ENCODE measurements at places on chromosomes 13 and 19.

GRCh38 chr13:25232937-25233515 lies 54.3 kb downstream of the MTMR6 start:
- DNase-seq, result peak; percentile 57

- peak; percentile 98 for DNase-seq
Measured at GRCh38 chr19:10334588-10335351, 1.4 kb upstream of the RAVER1 start.

GRCh38 chr13:93797463-93797862 lies 570.9 kb downstream of the GPC6 start:
- DNase-seq, result no peak

DNA sequence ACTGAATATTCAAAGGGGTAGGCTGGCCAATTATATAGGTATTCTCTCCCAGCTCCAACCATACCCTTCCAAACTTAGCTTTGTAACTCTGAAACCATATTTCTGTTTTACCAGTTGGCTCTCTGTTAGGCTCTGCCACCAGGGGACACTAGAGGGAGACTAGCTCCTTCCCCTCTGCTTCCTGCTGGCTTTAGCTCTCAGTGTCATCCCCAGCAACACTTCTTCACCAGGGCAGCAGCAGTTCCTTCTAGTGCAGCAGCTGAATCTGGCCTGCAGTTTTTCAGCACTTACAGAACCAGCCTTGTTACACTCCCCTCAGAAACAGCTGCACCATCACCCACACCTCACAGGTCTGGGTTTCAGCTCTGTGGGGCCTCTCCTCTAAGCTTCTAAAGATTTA lies 51.0 kb upstream of the DOCK9 start:
- DNase-seq, result no peak

- DNase-seq, result no peak
Measured at GRCh38 chr19:38959618-38960017, 15.9 kb downstream of the FBXO17 start.

DNA sequence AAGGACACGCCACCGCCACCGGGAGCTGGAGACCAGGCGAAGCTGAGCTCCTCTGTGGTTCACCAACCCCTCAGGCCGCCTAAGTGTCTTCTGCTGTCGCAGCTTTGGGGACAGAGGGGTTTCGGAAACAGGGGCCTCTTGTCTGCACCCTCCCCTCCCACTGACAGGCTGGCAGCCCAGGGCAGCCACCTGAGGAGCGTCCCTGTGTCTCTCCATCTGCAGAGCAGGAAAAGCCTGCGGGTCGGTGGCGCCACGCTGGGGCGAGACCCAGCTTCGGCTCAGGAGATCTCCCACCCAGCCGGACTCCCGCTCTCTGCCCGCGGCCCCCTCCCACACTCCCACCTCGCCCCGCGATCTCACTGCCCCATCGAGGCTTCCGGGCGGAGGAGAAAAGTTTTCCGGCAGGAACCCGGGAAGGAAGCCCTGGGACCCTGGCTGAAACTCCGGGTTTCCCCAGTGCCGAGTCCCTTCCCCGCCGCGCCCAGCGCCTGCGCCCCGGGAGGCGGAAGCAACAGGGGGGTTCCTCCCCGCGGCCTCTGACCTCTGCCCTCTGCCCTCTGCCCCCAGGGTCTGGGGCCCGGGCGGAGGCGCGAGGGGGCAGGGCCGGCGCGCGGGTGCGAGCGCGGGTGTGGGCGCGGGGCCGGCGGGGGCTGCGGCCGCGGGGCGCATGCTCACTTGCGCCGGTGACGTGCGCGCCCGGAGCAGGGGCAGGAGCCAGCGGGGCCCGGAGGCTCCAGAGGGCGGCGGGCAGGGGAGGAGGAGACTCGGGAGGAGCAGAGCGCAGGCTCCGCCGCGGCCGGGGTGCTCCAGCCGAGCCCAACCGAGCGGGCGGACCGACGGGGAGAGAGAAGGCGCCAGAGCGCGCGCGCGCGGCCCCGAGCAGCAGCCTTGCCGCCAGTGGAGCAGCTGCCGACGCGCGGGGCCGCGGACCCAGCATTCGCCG lies at the start of gene ATP11A:
Gene ATP11A, plus strand, starts transcription at position 736 of the 943 bp plus-strand sequence. CDS start 379 bp downstream, outside the sequence.
- peak; percentile 96 for DNase-seq

GRCh38 chr13:79380997-79381396 lies 25.1 kb downstream of the RBM26 start:
- no peak for DNase-seq

- DNase-seq, result peak; percentile 69
Measured at GRCh38 chr13:59494560-59494970, 669.2 kb downstream of the DIAPH3 start.

GRCh38 chr19:12840091-12841079 lies 2.1 kb downstream of the MAST1 start:
- DNase-seq, result peak; percentile 74

DNA sequence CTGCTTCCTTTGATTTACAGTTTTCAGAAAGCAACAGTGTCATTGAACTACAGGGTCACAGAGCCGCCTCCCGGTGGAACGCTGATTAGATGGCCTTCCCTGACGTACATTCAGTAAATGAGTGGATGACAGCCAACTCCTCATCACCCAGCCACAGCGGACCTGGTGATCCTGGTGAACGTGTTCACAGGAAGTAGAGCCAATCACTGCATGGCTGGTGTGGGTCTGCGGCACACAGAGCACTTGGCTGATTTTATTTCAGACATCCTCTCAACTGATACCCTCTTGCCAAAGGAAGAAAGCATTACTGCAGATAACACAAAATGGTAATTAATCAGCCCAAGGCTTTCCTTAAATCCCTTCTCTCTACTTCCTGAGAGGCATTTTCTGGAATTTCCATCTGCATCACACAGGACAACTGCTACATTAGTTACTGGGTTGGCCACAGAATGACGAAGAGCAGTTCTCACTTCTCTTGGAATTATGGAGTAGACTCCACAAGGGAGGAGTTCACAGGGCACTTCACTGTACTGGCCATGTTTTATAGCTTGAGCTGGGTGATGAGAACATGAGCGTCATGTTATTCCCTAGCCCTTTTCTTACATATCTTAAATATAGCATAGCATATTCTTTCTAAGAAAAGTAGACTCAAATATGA lies 84.0 kb upstream of the SLC7A1 start:
- DNase-seq, result no peak

- no peak for DNase-seq
Measured at GRCh38 chr13:51325837-51326236, 13.7 kb upstream of the SERPINE3 start.

DNA sequence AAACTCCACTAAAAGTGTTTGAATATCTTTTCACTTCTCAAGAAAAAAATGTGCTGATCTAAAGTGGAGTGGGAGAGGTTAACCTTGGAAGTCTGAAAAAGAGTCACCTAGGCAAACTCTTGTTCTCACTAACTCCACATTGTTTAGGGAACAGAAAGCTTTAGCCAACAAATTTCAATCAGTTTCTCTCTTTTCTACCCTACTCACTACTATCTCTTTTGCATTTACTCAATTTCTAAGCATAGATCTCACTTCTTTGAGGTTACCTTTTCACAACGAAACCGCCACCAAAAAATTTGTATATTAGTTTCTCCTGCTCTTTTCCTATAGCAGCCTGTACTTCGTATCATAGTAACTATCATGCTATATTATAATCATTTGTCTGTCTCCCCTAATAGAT lies 6.3 kb downstream of the NHLRC3 start:
- no peak for DNase-seq

DNA sequence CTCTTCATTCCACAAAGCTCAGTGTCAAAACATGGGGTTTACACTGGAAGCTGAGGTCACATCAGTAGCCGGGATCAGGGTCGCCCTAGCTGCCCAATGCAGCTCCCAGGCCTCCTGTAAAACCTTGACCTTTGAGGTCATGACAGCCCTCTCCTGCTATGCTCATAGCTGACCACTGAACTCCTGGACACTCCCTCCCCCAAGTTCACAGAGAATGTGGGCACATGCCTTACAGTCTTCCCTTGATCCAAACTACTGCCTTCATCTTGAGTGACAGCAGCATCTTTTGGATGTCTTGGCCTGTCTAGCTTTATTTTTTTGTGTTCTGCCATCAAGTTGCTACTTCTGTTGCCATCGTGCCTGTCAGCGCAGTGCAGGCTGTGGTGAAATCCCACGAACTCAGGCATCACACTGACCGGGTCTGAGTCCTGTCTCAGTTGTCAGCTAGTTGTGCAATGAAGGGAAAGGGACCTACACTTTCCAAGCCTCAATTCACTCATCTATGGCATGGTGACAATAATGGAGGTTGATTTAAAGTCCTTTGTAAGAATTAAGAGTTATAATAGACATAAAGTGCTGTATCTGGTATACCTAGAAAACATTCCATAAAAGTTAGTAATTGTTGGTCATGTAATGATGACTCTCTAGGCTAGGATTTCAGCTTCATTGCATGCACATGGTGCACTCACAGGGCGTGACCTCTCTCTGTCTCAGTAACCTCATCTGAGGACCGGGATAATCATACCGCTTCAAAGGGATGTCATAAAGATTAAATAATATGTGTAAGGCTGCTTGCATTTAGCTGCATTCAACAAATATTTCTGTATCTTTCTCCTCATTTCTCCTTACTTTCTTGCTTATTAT lies 16.4 kb upstream of the ALOX5AP start:
- DNase-seq, result peak; percentile 95

GRCh38 chr13:23021906-23022305 lies 158.9 kb upstream of the SGCG start:
- no peak for DNase-seq

- DNase-seq, result peak; percentile 22
Measured at GRCh38 chr13:90918536-90918935, 429.0 kb upstream of the MIR17HG start.

GRCh38 chr19:41478875-41479756 lies 36.2 kb downstream of the ERICH4 start:
- DNase-seq, result peak; percentile 2

- peak; percentile 20 for DNase-seq
Measured at GRCh38 chr13:76921516-76921915, 26.8 kb upstream of the ACOD1 start.

DNA sequence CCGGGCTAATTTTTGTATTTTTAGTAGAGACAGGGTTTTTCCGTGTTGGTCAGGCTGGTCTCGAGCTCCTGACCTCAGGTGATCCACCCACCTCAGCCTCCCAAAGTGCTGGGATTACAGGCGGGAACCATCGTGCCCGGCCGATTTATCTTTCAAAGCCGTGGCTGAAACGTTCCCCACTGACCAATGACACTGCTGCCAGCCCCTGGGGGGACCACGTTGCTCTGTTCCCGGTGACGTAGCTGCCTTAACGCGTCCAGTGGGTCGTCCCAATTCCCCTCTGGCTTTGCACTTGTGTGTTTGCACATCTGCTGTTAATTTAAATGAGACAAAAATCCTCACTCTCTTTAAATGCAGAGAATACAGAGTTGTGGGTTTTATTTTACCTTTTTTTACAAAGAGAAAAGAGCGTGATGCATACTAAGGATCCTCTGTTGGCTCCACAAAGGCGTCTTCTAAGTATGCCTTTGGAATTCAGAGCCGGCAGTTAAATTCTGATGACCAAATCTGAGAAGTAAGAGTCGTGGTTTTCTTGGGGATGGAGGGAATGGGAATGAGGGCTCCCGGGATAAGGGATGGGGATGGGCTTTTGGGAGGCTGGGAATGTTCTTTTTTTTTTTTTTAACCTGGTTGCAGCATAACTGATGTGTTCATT lies 18.6 kb upstream of the LMTK3 start:
- DNase-seq, result no peak

- no peak for DNase-seq
Measured at GRCh38 chr19:49849433-49850220, 1.3 kb upstream of the PTOV1 start.

DNA sequence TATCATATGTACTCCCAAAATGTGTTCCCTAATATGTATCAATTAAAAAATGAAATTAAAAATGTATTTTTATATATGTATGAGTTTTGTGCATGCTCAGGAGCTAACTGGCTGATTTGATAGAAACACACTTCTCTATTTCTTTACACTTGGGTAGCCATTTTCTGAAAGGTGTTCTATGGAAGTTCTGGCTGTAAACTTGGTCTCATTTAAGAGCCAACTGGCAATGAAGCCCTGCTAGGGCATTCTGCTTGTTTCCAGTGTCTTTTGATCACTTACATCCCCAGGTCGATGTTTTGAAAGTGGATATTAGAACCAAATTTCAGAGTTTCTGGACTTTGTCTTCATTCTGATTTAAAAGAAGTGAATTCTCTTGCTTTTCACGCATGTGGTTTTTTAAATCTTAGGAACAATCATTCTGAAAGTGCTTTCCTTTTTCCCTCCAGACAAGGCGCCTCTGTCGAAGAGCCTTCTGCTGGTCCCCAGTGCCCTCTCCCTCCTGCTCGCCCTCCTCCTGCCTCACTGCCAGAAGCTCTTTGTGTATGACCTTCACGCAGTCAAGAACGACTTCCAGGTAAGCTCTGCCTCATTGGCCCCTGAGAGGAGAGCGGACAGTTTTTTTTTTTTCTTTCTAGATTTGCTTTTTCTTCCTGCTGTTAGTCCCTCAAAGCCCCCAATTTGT lies 20.1 kb downstream of the GPR18 start:
- DNase-seq, result no peak

- no peak for DNase-seq
Measured at GRCh38 chr19:15575406-15575805, 39.6 kb upstream of the CYP4F8 start.

DNA sequence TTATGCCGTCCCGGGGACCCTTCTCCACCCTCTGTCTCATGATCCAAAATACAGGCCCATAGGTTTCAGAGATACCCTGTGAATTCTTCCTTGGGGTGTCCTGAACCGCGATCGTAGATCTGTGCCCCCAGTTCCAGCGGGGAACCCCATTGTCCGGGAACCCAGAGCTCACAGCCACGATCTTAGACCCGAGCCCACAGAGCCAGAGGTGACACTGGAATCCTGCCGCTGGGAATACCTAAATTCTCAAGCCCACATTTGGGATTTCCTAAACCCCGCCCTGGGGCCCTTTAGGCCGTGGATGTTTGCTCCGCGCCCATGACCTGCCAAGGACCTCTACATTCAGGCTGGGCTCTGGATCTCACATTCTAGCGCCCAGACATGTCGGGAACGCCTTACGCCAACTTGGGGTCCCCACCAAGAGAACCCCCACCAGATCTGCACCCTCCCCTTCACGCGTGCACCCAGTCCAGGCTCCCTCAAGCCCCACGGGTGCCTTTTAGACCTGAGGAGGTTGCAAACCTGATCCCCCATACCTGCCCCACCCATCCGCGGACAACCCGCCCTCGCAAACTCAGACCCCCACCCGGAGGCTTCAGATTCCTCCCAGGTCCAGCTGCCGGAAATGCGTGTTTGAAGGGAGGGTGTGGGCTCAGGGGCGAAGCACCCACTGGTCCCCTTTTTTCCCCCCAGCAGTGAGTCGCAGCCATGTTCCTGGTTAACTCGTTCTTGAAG lies 605 bp downstream of the CAPNS1 start:
- peak; percentile 64 for DNase-seq

GRCh38 chr13:42800109-42800643 lies 18.8 kb downstream of the FAM216B start:
- DNase-seq, result no peak

GRCh38 chr13:23889615-23890607 lies 711 bp upstream of the MIPEP start:
- peak; percentile 31 for DNase-seq

- no peak for DNase-seq
Measured at GRCh38 chr13:77329911-77330584, 3.2 kb upstream of the MYCBP2 start.

Data from cardiac fibroblast (primary cell).